Activated T-helper 1 cell treated with anti-CD3 and anti-CD28 coated beads, Interleukin-12 subunit alpha, Interleukin-12 subunit beta, Interleukin-2, Interleukin-4 antibody, amounts not matched to agents 30 ng/mL and 10 ng/mL and 1 ng/mL, durations not matched to agents 14 hours and 24 hours and 36 hours (primary cell): ENCODE measurements at places on chromosomes 13 and 19. TPM values are rescaled to one million over a fixed set of nuclear protein-coding genes. Genes with fewer than 3 reads are reported as not detected.

DNA sequence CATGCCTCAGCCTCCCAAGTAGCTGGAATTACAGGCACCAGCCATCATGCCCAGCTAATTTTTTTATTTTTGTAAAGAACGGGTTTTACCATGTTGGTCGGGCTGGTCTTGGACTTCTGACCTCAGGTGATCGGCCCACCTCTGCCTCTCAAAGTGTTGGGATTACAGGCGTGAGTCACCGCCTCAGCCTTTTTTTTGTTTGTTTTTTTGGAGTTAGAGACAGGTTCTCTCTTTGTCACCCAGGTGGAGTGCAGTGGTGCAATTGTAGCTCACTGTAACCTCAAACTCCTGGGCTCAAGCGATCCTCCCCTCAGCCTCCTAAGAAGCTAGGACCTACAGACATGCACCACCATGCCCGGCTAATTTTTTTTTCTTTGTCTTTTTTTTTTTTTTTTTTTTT is 15.6 kb upstream of the NOTCH3 start:
- H3K27me3 ChIP-seq: peaks cover 6% of the 10 kb centered on the region
- no peaks in the 10 kb centered on the region for H3K4me1 ChIP-seq
- no peak for DNase-seq
- H3K27ac ChIP-seq: no peak overlapping the region
- H3K36me3 ChIP-seq: no peaks in the 10 kb centered on the region

GRCh38 chr13:79018166-79018565 is 359.2 kb upstream of the OBI1 start:
- H3K36me3 ChIP-seq: no peaks in the 10 kb centered on the region
- H3K4me3 ChIP-seq: no peak overlapping the region
- DNase-seq: no peak
- H3K27me3 ChIP-seq: no peaks in the 10 kb centered on the region
- H3K4me1 ChIP-seq: no peaks in the 10 kb centered on the region

- no peaks in the 10 kb centered on the region for H3K27me3 ChIP-seq
- no peaks in the 10 kb centered on the region for H3K4me1 ChIP-seq
- no peak overlapping the region for H3K27ac ChIP-seq
- H3K36me3 ChIP-seq: peaks cover 15% of the 10 kb centered on the region
- no peak for DNase-seq
Observed at GRCh38 chr19:5001615-5002014, 32.7 kb downstream of the KDM4B start.

GRCh38 chr19:17866964-17867486 is 4.7 kb upstream of the SLC5A5 start:
- H3K27me3 ChIP-seq: peaks cover 4% of the 10 kb centered on the region
- peaks cover 9% of the 10 kb centered on the region for H3K4me1 ChIP-seq
- DNase-seq: no peak
- H3K27ac ChIP-seq: no peak overlapping the region
- H3K36me3 ChIP-seq: peaks cover 30% of the 10 kb centered on the region

The SIAH3 gene
- total RNA-seq: 0.02 and 0.03 TPM in 2 replicates

- no peaks in the 10 kb centered on the region for H3K36me3 ChIP-seq
- H3K27ac ChIP-seq: no peak overlapping the region
- H3K4me1 ChIP-seq: no peaks in the 10 kb centered on the region
- DNase-seq: no peak
- H3K4me3 ChIP-seq: no peak overlapping the region
Observed at GRCh38 chr13:105471673-105472072, 1063.8 kb downstream of the EFNB2 start.

DNA sequence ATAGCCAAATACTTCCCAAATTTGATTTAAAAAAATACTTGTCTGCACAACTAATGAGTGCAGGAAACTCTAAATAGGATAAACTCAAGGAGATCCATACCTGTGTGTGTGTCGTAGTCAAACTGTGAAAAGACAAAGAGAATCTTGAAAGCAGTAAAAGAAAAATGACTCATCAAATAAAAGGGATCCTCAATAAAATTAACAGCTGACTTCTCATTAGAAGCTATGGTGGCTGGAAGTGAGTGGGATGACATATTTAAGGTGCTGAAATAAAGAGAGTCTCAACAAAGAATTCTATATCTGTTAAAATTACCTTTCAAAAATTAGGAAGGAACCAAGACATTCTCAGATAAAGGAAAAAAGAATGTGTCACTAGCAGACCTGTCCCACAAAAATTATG is 13.7 kb downstream of the RNASEH2B start:
- H3K4me1 ChIP-seq: peaks cover 18% of the 10 kb centered on the region
- H3K4me3 ChIP-seq: no peak overlapping the region
- H3K36me3 ChIP-seq: peaks cover 64% of the 10 kb centered on the region
- H3K27ac ChIP-seq: no peak overlapping the region

The SMIM17 gene
- total RNA-seq: 0.18 TPM in 1 of 2 replicates, not detected in the other

The ZNF460 gene
- 41.4 and 47.7 TPM in 2 replicates for total RNA-seq

The DPF1 gene
- 1.4 and 1.7 TPM in 2 replicates for total RNA-seq

DNA sequence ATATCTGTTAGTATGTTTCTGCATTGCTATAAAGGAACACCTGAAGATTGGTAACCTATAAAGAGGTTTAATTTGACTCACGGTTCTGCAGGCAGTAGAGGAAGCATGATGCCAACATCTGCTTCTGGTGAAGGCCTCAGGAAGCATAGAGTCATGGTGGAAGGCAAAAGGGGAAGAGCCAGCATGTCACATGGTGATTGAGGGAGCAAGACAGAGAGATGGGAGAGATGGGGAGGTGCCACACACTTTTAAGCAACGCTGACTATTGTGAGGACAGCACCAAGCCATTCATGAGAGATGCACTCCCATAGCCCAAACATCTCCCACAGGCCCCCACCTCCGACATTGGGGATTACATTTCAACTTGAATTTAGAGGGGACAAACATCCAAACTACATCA is 32.8 kb downstream of the COG6 start:
- H3K4me1 ChIP-seq: peaks cover 29% of the 10 kb centered on the region
- no peaks in the 10 kb centered on the region for H3K27me3 ChIP-seq
- no peak overlapping the region for H3K4me3 ChIP-seq
- H3K27ac ChIP-seq: peak overlapping the region; percentile 87
- H3K36me3 ChIP-seq: peaks cover 14% of the 10 kb centered on the region

DNA sequence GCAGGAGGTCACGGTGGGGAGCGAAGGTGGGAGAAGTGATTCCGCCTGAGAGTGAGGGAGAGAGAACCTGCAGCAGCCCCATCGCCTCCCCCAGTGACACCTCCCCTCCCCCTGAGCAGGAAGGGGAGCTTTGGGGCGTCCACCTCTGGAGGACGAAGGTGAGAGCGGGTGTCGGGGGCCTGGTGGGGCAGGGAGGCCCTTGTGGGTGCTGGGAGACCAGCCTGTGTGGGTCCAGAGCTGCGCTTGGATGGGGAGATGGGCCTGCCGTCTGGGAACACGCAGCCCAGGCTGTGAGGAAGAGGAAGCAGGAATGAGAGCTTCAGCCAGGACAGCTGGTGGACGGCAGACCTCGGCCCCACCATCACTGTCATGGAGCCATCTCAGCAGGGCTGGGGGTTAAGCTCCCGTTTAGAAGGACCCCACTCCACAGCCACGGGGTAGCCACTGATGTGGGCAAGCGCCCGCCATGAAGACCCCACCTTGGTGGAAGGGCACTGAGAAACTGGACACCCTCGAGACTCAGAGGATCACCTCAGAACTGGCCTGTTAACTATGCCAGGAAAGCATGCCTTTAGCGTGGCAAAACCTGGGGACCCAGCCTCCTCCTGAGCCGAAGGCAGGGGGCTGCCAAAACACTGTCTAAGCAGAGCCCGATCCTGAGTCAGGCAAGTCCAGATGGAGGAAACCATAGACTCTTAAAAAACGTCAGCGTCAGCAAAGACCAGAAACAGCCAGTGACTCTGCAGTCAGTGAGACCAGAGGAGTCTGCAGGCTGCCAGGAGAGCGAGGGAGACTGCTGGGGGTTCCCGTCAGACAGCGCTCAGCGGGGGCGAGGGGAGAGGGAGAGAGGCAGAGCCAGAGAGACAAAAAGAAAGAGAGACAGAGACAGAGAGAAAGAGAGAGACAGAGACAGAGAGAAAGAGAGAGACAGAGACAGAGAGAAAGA is 6.4 kb upstream of the PROZ start:
- peak overlapping the region; percentile 76 for H3K4me3 ChIP-seq
- peaks cover 18% of the 10 kb centered on the region for H3K4me1 ChIP-seq
- peaks cover 30% of the 10 kb centered on the region for H3K27me3 ChIP-seq
- H3K27ac ChIP-seq: peak overlapping the region; percentile 86
- H3K36me3 ChIP-seq: peaks cover 3% of the 10 kb centered on the region

The KIRREL2 gene
- 1.7 TPM in 2 replicates for total RNA-seq

The ZNF14 gene
- total RNA-seq: 4.3 and 5.1 TPM in 2 replicates

- H3K4me3 ChIP-seq: no peak overlapping the region
- no peak overlapping the region for H3K27ac ChIP-seq
- H3K27me3 ChIP-seq: no peaks in the 10 kb centered on the region
- peaks cover 2% of the 10 kb centered on the region for H3K36me3 ChIP-seq
- no peaks in the 10 kb centered on the region for H3K4me1 ChIP-seq
- DNase-seq: no peak
Observed at GRCh38 chr19:38152461-38153379, 71.3 kb downstream of the DPF1 start.

The ATP4B gene
- total RNA-seq: not detected in 2 replicates

GRCh38 chr13:22812793-22813192 is 368.0 kb upstream of the SGCG start:
- H3K4me1 ChIP-seq: no peaks in the 10 kb centered on the region
- no peaks in the 10 kb centered on the region for H3K27me3 ChIP-seq
- DNase-seq: no peak
- no peak overlapping the region for H3K4me3 ChIP-seq
- H3K27ac ChIP-seq: no peak overlapping the region

DNA sequence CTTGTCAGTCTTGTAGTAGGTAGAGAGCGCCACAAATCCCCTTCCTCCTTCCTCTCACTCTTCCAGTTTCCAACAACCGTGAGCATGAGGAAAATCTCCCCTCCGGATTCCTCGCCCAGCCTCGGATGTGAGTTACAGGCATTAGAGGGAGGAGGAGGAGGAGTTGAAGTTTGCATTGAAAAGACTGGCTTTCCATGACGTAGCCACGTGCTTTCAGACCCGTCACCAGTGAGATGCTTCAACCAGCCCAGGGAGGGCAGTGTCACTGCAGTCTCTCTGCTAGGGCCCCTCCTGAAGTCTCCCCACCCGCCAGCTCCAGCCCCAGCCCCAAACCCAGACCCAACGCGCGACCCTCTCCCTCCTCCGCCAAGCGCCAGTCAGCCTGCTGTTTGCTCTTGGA is 442 bp upstream of the FGF14 start:
- no peaks in the 10 kb centered on the region for H3K36me3 ChIP-seq
- peak overlapping the region; percentile 34 for H3K4me3 ChIP-seq
- peaks cover 56% of the 10 kb centered on the region for H3K27me3 ChIP-seq
- H3K4me1 ChIP-seq: peaks cover 30% of the 10 kb centered on the region
- H3K27ac ChIP-seq: peak overlapping the region; percentile 41

The FLT1 gene
- 45.6 and 46.3 TPM in 2 replicates for total RNA-seq

DNA sequence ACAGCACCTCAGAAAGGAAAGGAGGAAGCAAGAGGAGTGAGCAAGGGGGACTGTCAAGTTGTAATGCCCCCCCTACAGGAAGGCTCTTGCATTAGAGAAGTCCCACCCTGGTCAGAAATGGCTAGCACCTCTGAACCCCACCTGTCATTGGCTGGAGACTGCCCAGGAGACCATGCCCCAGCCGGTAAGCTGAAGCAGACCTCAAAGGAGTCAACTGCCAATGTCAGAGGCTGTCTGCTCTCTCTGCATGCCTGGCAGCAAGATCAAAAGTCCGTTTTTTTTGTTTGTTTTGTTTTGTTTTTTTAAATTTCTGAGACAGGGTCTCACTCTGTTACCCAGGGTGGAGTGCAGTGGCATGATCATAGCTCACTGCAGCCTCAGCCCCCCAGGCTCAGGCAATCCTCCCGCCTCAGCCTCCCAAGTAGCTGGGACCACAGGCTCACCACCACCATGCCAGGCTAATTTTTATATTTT is 8.1 kb upstream of the BCL3 start:
- no peaks in the 10 kb centered on the region for H3K36me3 ChIP-seq
- no peak overlapping the region for H3K27ac ChIP-seq
- H3K4me1 ChIP-seq: peaks cover 5% of the 10 kb centered on the region
- no peak overlapping the region for H3K4me3 ChIP-seq
- no peak for DNase-seq

DNA sequence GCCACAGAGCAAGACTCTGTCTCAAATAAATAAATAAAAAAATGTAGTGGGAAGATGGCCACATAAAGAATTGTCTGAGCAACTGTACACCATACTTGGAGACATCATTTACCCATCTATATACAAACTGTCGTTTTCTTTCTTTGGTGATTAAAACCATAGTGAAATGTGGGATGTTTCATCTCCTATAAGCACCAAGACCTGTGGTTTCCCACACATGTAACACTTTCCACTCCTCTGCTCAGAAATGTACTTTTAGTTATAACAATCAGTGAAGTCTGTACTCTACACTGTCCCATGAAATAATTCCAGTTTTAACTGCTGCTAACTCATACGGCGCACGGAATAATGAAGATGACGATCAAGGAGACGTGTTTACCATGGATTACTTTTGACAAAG is 18.3 kb downstream of the PDCD5 start:
- H3K27me3 ChIP-seq: no peaks in the 10 kb centered on the region
- no peak overlapping the region for H3K4me3 ChIP-seq
- no peak for DNase-seq
- H3K27ac ChIP-seq: peak overlapping the region; percentile 49
- H3K36me3 ChIP-seq: peaks cover 37% of the 10 kb centered on the region

DNA sequence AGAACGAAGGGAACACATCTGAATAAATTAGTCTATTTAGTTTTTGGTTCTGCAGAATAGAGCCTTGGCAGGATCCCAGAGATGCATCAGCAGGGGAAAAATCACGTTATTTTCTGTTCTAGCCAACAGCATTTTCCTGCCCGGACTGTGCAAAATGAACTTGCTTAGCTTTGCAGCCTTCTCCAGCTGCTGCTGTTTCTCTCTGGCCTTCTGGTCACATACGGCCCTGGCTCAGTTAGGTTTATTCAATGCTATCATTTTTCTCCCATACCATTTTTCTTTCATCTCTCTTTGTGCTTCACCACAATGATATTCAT is 110.4 kb upstream of the KL start:
- H3K4me3 ChIP-seq: no peak overlapping the region
- peaks cover 38% of the 10 kb centered on the region for H3K4me1 ChIP-seq
- peaks cover 4% of the 10 kb centered on the region for H3K27me3 ChIP-seq
- H3K36me3 ChIP-seq: no peaks in the 10 kb centered on the region

The CTXN1 gene
- 1.9 and 2.6 TPM in 2 replicates for total RNA-seq

The TSPAN16 gene
- total RNA-seq: not detected in 2 replicates

The DNAJC3 gene
- total RNA-seq: 27.9 and 30.1 TPM in 2 replicates
